ENCODE measurements at places on chromosomes 16 and 17.
A peak's percentile ranks its signal among the peaks of the same experiment; 100 is the strongest.

GRCh38 chr17:64449545-64449944, 630 bp downstream of the MILR1 start:
- H3K4me1 ChIP-seq: no peaks in the 10 kb centered on the region
- no peak for DNase-seq
- no peak overlapping the region for H3K27ac ChIP-seq
- no peak overlapping the region for H3K4me3 ChIP-seq
- no peaks in the 10 kb centered on the region for H3K36me3 ChIP-seq

DNA sequence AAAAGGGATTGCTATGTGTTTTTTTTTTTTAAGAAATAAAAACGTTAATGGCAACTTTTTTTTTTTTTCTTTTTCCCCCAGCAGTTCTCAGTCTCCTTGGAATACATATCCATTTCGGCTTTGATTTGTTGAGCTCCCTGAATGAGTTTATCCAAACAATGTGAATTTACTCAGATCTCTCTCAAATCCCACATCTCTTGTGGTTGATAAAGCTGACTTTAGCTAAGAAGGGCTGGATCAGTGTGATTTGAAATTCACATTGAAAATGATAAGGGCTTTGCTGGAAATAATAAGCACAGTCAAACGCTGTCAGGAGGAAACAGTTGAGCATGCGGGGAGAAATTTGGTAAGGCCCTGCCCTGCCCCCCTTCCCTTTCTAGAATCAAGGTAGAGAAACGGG, 74.1 kb upstream of the IRX3 start:
- no peak overlapping the region for H3K4me3 ChIP-seq
- peaks cover 23% of the 10 kb centered on the region for H3K27me3 ChIP-seq
- H3K36me3 ChIP-seq: no peaks in the 10 kb centered on the region
- peaks cover 29% of the 10 kb centered on the region for H3K4me1 ChIP-seq
- no peak for DNase-seq

DNA sequence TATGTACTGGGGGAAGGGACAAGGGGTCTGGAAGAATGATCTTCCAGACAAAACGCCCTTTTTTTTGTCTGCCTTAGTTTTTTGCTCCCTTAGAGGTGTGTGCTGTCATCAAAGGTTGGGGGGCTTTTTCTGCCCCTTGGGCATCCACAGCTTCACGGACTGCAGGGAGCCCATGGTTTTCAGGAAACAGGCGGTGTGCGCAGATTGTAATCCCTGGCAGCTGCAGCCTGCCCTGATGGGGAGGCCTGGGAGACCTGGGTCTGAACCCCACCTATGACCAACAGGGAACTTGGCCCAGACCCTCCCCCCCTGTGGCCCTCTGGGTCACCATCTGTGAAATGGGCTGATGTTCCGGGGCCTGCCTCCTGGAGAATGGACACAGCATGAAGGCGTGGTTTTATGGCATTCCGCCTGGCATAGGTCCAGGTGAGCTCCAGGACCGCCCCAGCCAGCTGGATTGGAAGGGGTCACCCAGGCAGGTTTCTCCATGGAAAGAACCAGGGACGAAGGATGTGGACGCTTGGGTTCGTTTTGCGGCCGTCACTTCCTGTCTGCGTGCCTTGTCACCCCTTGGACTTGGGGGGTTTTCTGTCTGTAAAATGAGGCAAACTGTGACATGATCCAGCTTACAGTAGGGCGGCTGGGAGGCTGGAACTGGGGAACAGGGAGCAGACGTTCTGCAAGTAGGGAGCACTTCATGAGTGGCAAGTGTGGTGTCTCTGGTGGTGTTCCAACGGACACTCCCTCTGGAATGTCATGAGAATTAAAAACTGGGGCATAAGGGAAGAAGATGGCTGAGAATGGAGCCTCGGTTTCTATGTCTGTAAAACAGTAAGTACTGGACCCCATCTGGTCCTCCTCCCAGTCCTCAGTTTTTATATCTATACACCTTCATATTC, 1.5 kb downstream of the CPNE2 start:
- no peak for DNase-seq
- peaks cover 19% of the 10 kb centered on the region for H3K4me1 ChIP-seq
- peak overlapping the region; percentile 78 for H3K27ac ChIP-seq
- no peaks in the 10 kb centered on the region for H3K27me3 ChIP-seq

DNA sequence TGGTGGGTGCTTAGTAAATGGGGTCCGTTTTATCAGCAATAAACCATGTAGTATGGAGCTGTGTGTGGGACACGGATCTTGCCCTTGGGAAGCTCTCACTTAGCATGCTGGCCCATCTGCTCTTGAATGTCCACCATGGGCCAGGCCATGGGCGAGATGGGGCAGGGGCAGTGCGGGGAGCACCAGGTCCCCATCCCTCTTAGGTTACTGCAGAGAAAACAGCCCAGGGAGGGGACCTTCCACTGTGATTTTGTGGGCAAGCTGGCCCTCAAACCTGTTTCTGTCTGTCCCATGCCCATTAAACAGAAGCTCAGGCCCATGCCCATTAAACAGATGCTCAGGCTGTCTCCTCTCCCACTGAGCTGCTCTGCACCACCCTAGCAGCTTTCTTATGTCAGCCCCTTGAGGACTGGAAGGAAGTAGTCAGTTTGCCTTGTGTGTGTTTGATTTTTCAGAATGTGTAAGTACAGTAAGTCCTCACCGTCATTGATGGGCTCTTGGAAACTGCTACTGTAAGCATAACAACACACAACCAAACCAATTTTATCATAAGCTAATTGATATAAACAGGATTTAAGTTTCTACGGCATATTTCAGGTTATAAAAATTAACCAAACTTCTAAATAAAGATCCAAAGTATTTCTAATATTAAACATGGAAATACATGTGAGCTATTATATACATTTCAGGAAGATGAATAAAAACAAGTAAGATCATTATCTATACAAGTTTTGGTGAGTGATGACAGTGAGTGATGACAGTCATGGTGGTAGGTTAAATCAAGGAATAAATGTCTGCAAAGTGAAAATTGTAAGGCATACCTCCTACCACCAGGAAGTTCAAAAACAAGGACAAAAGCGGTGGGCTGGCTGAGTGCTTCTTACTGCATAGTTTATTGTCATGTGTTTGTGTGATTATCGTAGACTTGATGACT, 11.5 kb downstream of the MPRIP start:
- H3K4me1 ChIP-seq: peaks cover 25% of the 10 kb centered on the region
- no peaks in the 10 kb centered on the region for H3K27me3 ChIP-seq
- peak overlapping the region; percentile 30 for H3K27ac ChIP-seq
- DNase-seq: no peak
- no peak overlapping the region for H3K4me3 ChIP-seq

DNA sequence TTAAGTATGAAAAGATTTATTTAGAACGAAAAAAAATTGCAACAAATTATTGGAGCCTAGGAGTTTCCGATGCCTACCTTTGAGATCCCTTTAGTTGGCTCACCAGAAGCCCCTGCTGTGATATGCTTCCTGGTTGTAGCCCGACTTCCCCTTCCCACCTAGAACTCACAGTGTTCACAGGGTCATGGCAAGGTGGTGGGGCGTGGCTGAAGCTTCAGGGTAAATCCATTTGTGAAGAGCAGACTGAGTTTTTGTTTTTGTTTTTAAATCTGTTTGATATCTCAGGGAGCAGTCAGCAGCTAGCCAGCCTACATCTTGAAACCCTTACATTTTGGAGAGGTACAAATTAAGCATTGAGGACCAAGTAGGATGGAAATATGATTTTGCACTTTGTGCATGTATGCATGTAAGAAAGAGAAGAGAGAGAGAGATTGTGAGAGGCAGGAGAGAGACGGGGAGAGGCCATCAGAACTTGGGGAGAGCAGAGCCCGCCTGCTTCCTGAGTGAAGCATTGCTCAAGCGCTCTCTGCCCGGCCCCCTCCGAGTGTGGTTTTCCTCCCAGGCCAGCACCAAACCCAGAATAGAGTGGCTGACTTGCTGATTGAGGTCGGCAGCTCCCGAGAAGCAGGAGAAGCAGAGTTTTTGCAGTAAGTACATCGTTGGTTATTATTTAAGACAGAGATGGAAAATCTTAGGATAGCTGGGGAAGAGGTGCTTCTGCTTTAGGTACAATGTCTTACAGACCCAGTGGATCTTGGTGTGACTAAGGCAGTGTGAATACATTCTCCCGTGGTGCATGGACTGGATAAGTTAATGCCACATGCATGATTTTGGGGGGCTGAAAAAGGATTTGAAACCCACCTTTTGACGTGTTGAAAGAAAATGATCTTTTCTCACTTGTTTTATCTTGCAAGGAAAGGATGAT, 64.2 kb downstream of the SPECC1 start:
- H3K4me1 ChIP-seq: peaks cover 13% of the 10 kb centered on the region
- H3K36me3 ChIP-seq: no peaks in the 10 kb centered on the region
- peaks cover 9% of the 10 kb centered on the region for H3K27me3 ChIP-seq
- DNase-seq: no peak
- H3K4me3 ChIP-seq: no peak overlapping the region

GRCh38 chr17:3977387-3977786, 13.2 kb upstream of the ATP2A3 start:
- H3K4me1 ChIP-seq: no peaks in the 10 kb centered on the region
- no peak overlapping the region for H3K4me3 ChIP-seq
- H3K27me3 ChIP-seq: peaks cover 8% of the 10 kb centered on the region
- peaks cover 6% of the 10 kb centered on the region for H3K36me3 ChIP-seq

- H3K4me1 ChIP-seq: peaks cover 6% of the 10 kb centered on the region
- DNase-seq: no peak
- no peak overlapping the region for H3K4me3 ChIP-seq
- no peaks in the 10 kb centered on the region for H3K36me3 ChIP-seq
These were observed 6.0 kb upstream of the CHD3 start for GRCh38 chr17:7882629-7883028.

DNA sequence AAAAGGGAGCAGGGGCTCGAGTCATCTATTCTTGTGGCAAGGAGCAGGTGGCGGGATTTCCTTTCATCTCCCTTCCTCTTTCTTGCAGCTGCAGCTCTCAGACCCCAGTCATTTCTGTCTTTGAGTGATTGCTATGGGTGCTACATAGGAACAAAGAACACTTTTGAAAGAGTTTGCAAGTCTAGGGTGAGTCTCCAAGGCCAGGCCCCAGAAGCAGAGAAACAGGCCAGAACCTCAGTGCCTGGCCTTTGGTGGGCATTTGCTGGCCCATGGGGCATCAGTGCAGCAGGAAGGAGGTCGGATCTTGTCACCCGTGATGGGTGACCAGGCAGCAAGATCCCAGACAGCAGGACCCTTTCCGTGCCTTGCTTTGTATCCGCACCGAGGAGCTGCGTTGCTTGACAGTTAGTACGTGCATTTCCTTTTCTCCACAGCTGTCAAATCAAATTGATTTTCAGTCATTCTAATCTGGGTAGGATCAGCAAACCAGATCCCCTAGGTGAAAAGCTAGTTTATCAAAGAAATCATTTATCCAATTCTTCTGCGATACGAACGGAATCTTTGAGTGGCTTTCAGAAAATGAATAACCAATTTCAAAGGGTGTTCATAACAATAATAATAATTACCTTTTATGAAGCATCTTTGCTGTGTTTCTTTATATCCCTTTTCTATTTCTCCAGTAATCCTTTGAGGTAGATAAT, 244.6 kb upstream of the MAF start:
- H3K36me3 ChIP-seq: no peaks in the 10 kb centered on the region
- H3K27me3 ChIP-seq: peaks cover 8% of the 10 kb centered on the region
- no peak overlapping the region for H3K4me3 ChIP-seq

DNA sequence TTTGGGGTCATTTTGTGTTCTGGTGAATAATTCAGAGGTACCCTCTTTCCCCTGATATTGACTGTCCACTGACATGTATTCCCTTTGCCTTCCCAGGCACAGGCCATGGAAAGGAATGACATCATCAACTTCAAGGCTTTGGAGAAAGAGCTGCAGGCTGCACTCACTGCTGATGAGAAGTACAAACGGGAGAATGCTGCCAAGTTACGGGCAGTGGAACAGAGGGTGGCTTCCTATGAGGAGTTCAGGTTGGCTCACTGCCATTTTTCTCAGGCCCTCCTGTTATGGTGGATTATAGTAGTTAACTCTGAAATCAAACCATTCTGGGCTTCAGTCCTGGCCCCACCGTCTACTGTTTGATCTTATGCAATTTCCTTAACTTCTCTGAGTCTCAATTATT, 1.6 kb upstream of the EFTUD2 start:
- H3K36me3 ChIP-seq: no peaks in the 10 kb centered on the region
- peaks cover 16% of the 10 kb centered on the region for H3K4me1 ChIP-seq
- H3K4me3 ChIP-seq: peak overlapping the region; percentile 95

DNA sequence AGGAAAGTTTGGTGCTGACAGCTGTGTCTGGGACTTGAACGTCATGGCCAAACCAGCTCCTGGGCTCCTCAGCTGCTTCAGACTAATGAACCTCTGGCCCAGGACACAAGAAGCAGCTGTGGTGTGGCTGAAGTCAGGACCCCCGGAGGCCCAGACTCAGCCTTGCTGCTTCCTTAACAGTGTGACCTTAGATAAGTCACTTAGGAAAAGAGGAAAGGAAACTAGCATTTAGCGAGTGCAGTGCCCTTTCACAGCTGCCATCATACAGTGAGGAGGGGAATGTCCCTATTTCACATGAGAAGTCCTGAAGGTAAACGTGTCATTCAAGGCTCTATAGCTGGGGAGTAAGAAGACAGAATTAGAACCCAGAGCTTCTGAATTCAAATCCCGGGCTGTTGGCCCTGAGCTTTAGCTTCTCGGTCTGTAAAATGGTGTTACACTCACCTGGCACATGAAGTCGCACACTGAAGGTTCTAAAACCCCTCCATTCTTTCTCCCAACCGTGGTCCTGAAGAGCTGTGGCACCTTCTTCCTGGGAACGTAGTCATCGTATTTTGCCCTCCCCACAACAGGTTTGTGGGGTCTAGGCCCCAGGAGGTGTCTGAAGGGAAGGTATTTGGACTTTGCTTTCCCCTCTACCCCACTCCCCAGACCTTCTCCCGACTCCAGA, 910 bp upstream of the RAMP2 start:
- no peak for DNase-seq
- no peak overlapping the region for H3K27ac ChIP-seq
- peak overlapping the region; percentile 69 for H3K4me3 ChIP-seq
- peaks cover 24% of the 10 kb centered on the region for H3K4me1 ChIP-seq
- peaks cover 53% of the 10 kb centered on the region for H3K27me3 ChIP-seq
- no peaks in the 10 kb centered on the region for H3K36me3 ChIP-seq

DNA sequence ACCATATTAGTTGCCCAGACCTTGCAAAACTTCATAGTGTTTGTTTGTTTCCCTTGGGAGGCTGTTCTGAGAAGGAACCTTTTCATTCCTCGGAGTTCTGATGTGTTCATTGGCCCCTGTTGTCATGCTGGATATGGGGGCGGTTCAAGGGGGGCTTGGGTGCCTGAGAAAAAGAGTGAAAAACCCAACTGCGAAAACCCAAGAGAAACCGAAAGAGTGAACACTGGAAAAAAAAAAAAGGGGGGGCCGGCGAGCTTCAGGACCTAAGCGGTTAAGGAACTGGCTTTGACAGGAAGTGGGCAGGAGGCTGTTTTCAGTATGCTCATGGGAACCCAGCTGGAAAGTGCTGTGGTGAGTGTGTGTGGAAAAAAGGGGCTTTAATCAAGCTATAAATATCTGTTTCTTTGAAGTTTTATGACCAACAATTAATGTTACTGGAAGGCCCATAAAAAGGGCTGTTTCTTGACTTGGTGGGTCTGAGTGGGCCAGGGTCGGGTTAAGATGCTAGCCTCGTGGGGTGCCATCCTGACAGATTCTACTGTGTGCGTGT, 510.7 kb downstream of the MAF start:
- no peaks in the 10 kb centered on the region for H3K27me3 ChIP-seq
- H3K4me1 ChIP-seq: peaks cover 9% of the 10 kb centered on the region
- no peak overlapping the region for H3K4me3 ChIP-seq
- H3K27ac ChIP-seq: peak overlapping the region; percentile 59

Data from mesothelial cell of epicardium (in vitro differentiated cells).